ENCODE measurements at places on chromosomes 6 and 20.

- DNase-seq = no peak
Observed at GRCh38 chr20:54173653-54174456, at the start of gene CYP24A1. TSS of gene CYP24A1 (minus strand) at chr20:54173986. CDS start at chr20:54173579, 407 bp downstream.

- DNase-seq = no peak
Observed at GRCh38 chr6:107064579-107065065, 36.6 kb downstream of the MTRES1 start.

DNA sequence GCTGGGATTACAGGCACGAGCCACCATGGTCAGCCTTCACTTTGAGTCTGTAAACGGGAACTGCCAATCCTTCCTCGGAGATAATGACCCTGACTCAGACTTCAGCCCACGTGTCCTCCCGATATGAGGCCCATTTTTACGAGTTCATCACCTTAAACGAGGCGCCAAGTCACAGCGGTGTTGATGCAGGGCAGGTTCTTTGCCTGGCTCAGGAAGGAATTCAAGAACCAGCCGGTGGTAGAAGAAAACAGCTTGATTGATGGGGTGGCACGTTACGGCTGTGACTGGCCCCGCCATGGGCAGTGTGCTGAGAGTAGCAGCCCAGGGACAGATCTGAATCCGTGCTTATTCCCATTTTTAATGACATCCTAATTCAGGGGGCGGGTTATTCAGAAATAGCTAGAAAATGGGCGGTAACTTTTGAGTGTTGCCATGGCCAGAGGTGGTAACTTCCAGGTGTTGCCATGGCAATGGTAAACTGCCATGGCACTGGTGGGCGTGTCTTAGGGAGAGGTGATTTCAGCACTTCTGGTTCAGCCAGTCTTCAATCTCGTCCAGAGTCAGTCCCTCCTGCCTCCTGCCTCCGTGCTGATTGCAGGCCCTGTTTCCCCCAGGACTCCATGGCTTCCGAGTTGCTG lies 9.1 kb upstream of the MAP1LC3A start:
- no peak for DNase-seq

DNA sequence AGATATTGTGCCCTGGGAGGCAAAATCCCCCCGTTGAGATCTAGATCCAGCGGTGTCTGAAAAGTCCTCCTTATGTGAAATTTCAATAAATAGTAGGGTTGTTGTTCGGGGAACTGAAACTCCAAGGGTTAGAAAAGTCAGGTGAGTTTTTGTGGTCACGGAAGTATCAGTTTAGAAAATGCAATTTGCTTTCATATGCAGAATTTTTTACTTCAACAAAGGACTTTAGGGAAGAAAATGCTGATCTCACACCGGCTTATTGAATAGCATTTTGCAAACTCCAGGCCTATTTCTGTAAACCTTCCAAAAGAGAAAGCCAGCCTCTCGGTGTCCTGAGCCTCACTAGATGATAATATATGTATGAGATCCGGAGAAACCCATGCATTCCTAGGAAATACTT lies 254.7 kb downstream of the TSHZ2 start:
- DNase-seq = no peak

DNA sequence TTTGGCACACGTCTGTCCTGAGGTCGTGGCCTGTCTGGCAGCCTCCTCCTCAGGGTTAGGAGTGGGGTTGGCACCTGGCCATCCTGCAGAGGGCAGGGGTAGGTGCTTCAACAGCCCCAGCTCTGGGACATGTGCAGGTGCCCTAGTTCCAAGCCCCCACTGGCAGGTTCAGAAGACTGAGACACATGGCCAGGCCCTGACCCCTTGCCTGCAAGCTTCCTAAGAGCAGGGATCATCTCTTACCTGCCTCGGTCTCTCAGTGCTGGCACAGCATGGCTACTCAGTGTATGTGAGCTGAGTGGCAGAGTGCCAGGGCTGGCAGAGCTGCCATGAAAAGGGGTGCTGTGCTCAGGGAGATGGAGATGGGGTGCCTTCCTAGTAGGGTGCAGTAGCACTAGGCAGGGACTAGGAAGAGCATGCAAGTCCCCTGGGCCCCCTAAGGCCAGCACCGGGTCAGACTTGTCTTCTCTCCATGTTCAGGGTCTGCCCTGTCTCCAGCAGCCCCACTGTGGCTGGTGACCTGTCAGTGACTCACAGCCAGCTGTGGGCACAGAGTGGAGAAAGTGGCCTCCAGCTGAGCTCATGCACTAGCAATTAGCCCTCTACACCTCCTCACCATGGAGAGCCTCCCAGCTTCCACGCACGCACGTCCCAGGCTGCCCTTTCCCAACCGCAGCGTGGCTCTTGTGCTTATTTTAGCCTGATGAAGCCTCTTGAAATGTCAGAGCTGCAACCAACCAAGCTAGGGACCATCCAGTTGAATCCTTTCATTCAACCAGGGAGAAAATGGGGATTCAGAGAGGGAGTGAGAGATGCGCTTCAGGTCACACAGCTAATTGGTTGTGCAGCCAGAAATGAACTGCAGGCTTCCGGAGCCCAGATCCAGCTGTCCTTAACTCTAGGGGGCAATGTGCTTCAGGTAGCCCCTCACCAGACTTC lies 116.6 kb downstream of the MRPL14 start:
- DNase-seq = no peak

DNA sequence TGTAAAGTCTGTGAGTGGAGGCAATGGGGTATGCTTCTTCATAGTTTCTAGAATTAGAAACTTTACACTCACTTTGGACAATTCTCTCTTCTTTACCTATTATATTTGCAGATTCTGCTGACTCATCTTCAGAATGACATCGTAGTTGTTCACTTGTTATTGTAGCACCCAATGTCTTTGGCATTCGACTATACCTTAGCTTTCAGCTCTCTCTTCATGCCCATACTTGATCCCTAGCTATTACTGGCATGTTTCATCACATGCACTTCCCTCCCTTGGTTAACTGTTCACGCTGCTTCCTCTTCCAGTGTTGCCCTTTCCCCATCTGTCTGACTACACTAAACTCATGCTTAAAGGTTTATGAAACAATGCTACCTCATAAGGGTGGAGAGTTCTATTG lies 298.1 kb upstream of the TCF21 start:
- no peak for DNase-seq

- DNase-seq = no peak
Observed at GRCh38 chr6:119552021-119552420, 202.5 kb upstream of the MAN1A1 start.

- DNase-seq = no peak
Observed at GRCh38 chr6:53556986-53557715, 12.2 kb upstream of the GCLC start.

- no peak for DNase-seq
Observed at GRCh38 chr6:33577106-33577535, 3.0 kb downstream of the BAK1 start.

DNA sequence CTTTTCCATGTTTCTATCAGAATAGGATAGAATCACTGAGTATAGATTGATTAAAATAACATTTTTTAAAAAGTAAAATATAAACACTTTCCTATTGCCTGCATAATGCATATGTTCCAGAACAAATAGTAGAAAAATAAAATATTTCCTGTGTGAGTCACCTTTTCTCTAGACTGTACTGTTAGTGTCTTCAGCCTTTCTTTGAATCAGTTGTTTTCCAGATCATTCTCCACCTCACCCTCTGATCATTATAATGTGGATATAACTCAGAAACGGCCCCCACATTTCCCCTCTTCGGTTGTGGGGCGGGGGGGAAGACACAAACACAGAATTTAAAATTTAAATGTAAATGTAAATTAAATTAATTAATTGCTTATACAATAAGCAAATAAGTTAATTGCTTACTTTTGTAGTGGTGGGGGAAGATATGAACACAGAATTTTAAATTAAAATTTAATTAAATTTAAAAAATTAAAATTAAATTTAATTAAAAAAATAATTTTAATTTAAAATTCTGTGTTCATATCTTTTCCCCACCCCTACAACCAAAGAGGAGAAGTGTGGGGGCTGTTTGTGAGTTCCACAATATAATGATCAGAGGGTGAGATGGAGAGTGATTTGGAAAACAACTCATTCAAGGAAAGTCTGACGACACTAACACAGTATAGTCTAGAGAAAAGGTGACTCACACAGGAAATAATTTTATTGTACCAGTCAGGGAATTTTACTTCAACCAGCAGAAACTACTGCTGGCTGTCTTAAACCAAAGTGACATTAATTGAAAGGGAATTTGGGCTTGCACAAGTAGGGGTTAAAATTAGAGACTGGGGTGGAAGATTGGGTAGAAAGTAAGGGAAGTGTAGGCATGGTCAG lies 37.1 kb upstream of the PROKR2 start:
- DNase-seq = no peak

DNA sequence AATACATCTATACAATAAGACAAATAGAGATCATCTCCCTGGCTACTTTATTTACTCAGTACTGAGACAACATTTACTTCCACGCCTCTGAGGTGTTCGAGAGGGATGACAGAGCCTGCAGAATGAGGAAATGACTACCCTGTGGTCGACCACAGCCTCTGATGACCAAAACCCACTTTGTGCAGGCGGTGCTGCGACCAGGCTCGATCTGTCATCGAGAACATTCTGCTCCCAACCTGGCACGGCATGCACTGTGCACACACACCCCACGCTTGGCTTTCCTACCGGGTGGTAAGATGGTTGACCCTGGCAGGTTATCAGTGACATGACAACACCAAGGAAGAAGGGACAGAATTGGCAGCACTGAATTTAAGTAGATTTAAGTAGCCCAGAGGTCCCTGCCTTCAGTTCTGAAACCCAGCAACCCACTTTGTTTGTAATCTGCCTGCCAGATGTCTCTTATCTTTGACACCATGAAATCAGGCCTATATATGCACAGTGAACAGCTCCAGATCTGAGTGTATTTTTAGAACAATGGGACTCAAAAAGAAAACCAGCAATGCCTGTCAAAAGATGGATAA lies 42.6 kb downstream of the TTI1 start:
- DNase-seq = no peak

DNA sequence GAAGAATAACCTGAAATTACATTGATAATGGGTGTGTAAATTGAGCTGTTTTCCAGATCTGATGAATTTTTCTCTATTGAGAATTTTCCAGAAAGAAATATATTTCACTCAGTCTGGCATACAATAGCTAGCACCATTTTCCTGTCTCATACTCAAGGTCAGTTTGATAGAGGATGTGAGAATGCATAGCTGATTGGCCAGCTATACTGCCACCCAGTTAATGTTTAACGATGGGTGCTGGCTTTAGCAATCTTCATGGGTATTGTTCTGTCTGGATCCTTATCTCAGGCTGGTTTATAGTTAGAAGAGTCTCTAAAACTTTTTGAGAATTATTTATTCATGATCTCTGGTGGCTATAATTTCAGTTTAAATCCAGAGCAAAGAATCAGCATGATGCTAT lies 147.4 kb downstream of the HDGFL1 start:
- DNase-seq = no peak

DNA sequence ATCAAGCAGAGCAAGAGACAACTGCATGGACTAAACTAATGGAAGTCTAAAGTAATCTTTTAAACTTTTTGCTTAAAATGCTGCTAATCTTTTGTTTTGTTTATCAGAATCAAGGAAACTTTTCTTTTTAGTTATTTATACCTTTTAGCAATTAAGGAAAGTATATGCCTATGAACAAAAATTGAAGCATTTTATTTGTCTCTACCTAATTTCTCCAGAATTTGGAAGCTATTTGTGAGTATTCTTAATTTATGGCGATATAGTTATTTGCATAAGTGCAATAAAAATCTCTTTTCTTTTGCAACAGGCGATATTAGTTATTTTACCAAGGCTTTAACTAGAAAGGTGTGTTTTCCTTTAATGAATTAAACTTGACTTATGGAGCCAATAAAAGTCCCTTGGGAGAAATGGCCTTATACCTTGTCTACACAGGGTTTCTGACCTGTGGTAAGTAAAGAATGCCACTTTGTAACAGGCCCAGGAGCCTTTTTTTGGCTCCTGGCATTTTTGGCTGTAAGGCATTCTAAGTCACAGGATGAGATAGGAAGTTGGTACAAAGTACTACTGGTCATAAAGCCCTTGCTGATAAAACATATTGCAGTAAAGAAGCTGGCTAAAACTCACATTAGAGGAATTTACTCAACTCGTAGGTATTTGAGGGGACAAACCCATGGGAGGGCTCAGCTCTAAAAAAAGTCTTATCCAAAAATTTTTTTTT lies 37.2 kb downstream of the TMEM14A start:
- DNase-seq = no peak

DNA sequence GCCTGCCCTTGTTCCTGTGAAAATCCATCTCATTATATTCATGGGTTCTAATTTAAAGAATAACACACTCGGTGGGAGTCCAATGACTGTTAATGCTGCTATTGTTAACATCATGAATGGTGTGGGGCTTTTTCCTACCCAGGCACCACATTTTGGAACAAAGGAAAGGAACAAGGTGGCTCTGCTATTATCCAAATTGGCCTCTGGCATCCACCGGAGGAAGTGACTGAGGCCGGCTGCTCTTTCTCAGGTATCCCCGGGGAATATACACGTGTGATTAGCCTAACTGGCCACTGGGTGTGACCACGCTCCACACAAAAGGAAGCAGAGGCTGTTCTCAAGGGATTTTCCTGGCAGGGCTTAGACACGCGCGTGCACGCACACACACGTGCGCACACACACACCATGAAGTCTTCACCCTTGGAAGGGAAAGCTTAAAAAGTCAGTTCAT lies 601.2 kb upstream of the ARID1B start:
- no peak for DNase-seq

GRCh38 chr6:30857549-30857948 lies 26.8 kb upstream of the DDR1 start:
- DNase-seq = no peak

DNA sequence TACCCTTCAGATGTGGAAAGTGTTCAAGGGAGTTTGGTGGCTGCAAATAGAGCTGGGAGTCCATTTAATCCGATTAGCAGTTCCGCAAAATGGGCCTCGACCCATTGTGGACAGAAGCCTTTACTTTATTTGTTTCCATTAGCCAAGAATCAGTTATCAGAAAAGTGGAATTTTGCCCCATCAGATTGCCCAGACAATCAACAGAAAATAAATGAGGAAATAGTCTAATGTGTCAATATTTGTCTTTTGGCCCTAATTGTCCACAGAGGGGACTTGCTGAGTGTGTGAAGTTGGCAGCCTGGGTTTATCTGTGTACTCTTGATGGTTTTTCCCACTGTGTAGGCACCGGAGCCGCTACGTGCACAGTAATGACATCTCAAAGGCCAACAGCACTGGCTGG lies 134.3 kb downstream of the LINC00237 start:
- no peak for DNase-seq

GRCh38 chr6:66226109-66226508 lies 519.1 kb upstream of the EYS start:
- DNase-seq = no peak

GRCh38 chr20:45964006-45964400 lies 8.0 kb downstream of the ZNF335 start:
- DNase-seq = no peak

DNA sequence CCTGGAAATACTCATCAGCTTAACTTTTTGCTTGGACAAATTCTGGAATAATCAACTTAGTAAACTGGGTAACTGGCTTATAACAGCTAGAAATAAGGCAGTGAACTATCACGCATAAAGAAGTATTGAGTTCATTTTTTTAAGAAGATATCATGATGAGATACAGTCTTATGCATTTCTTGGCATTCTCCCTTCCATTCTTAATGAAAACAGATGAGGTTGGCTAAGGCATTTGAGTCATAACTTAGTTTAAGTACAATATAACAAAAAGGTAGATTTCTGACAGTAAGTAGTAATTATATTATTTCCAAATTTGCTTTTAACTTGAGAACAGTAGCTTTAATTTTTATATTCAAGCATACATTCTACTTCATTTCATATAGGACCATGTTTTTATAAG lies 56.1 kb downstream of the SAMD5 start:
- DNase-seq = no peak

GRCh38 chr6:137001299-137001976 lies 43.3 kb downstream of the IL20RA start:
- DNase-seq = no peak
